ENCODE measurements at places on chromosomes 1 and 21. TPM values are rescaled to one million over a fixed set of nuclear protein-coding genes. Genes with fewer than 3 reads are reported as not detected.

CELA2B gene
- total RNA-seq: not detected

PSMB2 gene
- 44.1 TPM for total RNA-seq

TINAGL1 gene
- total RNA-seq: 246 TPM

TMPRSS3 gene
- total RNA-seq: 15.4 TPM

ZNF669 gene
- 7.8 TPM for total RNA-seq

DMBX1 gene
- total RNA-seq: not detected

CTSS gene
- total RNA-seq: 109 TPM

NBPF20 gene
- total RNA-seq: 3.8 TPM

GJB3 gene
- 8.8 TPM for total RNA-seq
